H1 (cell line): ENCODE measurements at places on chromosomes 11 and 22. TPM values are rescaled to one million over a fixed set of nuclear protein-coding genes. Genes with fewer than 3 reads are reported as not detected.

TRIM49 gene
- not detected in 2 replicates for total RNA-seq

SRSF8 gene
- 18.5 TPM in 2 replicates for total RNA-seq

OR10G6 gene
- not detected in 2 replicates for total RNA-seq

MAJIN gene
- not detected in 2 replicates for total RNA-seq

NLRP6 gene
- not detected in 2 replicates for total RNA-seq

HTR3A gene
- 6.5 and 7.5 TPM in 2 replicates for total RNA-seq

- H3K4me3 ChIP-seq = no peak overlapping the region
- no peaks in the 10 kb centered on the region for H3K36me3 ChIP-seq
- no peak for DNase-seq
- no peak overlapping the region for H3K27ac ChIP-seq
- H3K27me3 ChIP-seq = no peaks in the 10 kb centered on the region
- peaks cover 9% of the 10 kb centered on the region for H3K4me1 ChIP-seq
Observed at GRCh38 chr11:12318791-12319438, 58.5 kb upstream of the PARVA start.

GRCh38 chr22:48438096-48438495, 1389.6 kb downstream of the BRD1 start:
- no peaks in the 10 kb centered on the region for H3K27me3 ChIP-seq
- H3K27ac ChIP-seq = no peak overlapping the region
- H3K36me3 ChIP-seq = no peaks in the 10 kb centered on the region
- no peaks in the 10 kb centered on the region for H3K4me1 ChIP-seq

GRCh38 chr11:127675581-127675980, 675.0 kb upstream of the KIRREL3 start:
- H3K4me3 ChIP-seq = no peak overlapping the region
- DNase-seq = no peak
- no peaks in the 10 kb centered on the region for H3K4me1 ChIP-seq
- H3K36me3 ChIP-seq = no peaks in the 10 kb centered on the region

GRCh38 chr11:7494086-7494745, 8.9 kb downstream of the OLFML1 start:
- no peaks in the 10 kb centered on the region for H3K36me3 ChIP-seq
- H3K27me3 ChIP-seq = no peaks in the 10 kb centered on the region
- no peak overlapping the region for H3K27ac ChIP-seq
- DNase-seq = no peak

GRCh38 chr22:30751529-30751928, 56.9 kb downstream of the OSBP2 start:
- no peak for DNase-seq
- no peaks in the 10 kb centered on the region for H3K36me3 ChIP-seq
- no peaks in the 10 kb centered on the region for H3K4me1 ChIP-seq
- no peak overlapping the region for H3K27ac ChIP-seq

DNA sequence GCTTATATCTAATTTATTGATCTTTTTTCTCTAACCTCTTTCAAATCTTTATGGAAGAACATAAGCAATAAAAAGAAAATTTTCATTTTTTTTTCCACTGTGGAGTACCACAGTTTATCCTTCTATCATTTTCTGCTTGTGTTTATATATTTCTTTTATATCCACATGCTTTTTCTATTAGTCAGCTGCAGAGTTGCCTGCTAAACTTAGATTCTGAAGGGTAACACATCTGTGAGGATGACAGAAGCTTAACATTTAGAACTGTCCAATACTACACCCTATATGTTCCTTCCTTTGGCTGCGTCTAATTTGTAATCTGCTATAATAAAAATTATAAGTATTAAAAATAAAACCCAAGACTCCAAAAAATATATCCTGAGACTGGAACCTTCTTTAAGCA, 20.8 kb downstream of the CCDC90B start:
- no peak overlapping the region for H3K4me3 ChIP-seq
- H3K27ac ChIP-seq = no peak overlapping the region
- no peak for DNase-seq
- H3K4me1 ChIP-seq = no peaks in the 10 kb centered on the region
- peaks cover 13% of the 10 kb centered on the region for H3K36me3 ChIP-seq
- no peaks in the 10 kb centered on the region for H3K27me3 ChIP-seq

GRCh38 chr22:46984751-46985506, 222.5 kb downstream of the TBC1D22A start:
- DNase-seq = no peak
- H3K27me3 ChIP-seq = no peaks in the 10 kb centered on the region
- no peak overlapping the region for H3K4me3 ChIP-seq
- no peaks in the 10 kb centered on the region; the same call in 1 of the 2 replicates for H3K4me1 ChIP-seq
- H3K27ac ChIP-seq = no peak overlapping the region

- no peak overlapping the region for H3K4me3 ChIP-seq
- H3K36me3 ChIP-seq = peaks cover 3% of the 10 kb centered on the region; the same call in 1 of the 2 replicates
- no peak overlapping the region for H3K27ac ChIP-seq
- no peaks in the 10 kb centered on the region for H3K27me3 ChIP-seq
- DNase-seq = no peak
- H3K4me1 ChIP-seq = no peaks in the 10 kb centered on the region
Observed at GRCh38 chr22:23742505-23743264, 8.2 kb downstream of the ZNF70 start.

DNA sequence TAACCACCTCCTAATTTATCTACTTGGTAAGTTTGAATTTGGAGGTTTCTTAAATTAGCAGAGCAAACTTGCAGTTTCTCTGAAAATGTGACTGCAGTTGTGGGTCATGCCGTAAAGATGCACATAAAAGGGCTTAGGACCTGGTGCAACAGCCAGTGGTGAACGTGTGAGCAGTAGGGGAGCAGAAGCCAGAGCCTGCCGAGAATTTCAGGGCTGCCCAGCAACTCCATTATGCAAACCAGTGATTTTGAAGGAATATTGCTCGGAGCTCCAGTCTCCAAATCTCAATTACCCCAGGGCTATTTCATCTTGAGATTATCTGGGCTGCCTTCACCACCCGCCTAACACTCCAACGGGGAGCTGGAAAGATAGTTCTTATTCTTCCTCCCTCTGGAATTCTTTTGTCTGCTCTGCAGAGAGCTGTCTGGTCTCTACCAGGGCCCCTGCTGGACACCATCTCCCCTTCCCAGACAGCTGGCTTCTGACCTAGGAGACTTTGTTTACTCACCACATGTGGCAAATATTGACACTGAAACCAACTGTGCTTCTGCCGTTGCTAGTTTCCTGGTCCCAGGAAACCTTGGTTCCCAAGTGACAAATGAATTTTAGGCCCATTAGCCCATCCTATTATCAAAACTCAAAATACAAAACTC, 93.9 kb downstream of the DSCAML1 start:
- peaks cover 3% of the 10 kb centered on the region for H3K4me1 ChIP-seq
- H3K27me3 ChIP-seq = no peaks in the 10 kb centered on the region
- H3K4me3 ChIP-seq = no peak overlapping the region

GRCh38 chr11:11039208-11039965, 181.5 kb upstream of the ZBED5 start:
- no peak overlapping the region for H3K4me3 ChIP-seq
- no peaks in the 10 kb centered on the region for H3K36me3 ChIP-seq
- H3K27me3 ChIP-seq = no peaks in the 10 kb centered on the region
- no peak overlapping the region for H3K27ac ChIP-seq
- H3K4me1 ChIP-seq = no peaks in the 10 kb centered on the region
